ENCODE measurements at places on chromosomes 11 and 22.

DNA sequence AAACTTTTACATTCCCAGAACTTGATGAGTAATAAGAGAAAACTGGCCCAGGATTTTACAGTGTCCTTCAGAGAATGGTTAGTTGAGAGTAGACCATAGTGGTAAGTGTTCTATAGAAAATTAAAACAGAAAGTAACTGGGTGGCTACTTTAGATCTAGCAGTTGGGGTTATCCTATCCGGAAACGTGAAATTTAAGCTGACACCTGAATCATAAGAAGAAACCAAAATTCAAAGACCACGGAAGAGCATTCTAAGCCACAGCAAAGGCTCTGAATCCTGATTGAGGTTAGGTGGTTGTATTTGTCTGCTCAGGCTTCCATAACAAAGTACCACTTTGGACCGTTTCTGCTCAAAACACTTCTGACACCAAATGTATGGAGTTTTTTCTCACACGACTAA, 34.0 kb downstream of the TTC17 start:
- DNase-seq: no peak

DNA sequence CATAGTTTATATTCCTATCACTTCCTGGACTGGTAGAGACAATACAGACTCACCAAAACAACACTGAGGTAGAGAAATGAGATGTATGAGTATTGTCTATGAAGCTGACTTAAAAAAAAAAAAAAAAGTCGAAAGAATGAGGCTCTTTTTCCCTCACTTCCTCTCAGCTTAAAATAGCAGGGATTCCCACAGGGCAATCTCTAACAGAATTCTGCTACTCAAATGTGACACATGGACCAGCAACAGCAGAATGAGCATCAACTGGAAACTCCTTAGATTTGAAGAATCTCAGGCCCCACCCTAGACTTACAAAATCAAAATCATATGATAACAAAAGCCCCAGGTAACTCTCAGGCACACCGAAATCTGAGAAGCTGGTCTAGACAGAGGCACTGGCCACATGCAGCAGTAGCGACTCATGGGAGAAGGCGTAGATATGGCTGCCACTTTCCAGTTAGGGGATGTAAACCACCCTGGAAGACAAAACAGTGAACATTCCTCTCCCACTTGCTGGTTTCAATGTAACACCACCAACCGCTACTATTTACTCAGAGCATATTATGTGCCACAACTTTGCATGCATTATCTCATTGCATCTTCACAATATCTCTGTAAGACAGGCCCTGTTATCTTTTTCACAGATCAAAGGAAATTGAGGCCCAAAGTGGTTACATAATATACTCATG, 128.0 kb downstream of the RBFOX2 start:
- DNase-seq: no peak

DNA sequence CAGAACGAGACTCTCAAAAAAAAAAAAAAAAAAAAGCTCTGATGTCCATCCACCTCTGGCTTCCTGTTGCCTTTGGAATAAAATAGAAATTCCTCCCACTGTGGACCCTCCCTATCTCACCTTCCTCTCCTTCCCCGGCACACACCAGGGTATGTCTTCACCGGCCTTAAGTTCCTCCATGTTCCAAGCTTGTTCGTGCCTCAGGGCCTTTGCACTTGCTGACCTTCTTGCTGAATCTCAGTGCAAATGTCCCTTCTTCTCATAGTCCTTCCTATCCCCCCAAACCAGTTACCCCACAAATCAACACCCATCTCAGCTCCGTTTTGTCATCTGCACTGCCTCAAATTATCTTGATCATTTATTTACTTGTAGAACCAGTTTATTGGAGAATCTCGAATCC, 20.6 kb downstream of the IFT27 start:
- no peak for DNase-seq

DNA sequence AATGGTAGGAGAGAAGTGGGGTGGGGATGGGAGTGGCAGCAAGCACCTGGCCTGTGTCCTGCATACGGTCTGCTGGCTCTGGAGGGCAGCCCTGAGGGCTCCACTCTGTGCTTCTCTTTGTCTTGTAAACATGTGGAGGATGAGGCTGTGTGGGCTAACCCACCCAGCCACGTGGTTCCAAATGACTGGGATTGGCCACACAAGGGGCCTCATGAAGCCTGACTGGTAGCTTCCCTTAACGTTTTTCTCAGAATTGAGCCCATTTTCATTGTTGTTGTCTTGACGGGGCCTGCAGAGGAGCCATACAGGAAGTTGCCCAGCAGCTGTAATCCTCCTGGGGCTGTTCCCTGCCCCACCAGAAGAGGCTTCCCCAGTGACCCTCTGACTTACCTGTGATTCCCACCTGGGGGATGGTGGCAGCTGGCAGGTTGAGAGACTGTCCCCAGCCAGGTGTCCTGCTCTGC, 18.0 kb downstream of the DERL3 start:
- DNase-seq: no peak

DNA sequence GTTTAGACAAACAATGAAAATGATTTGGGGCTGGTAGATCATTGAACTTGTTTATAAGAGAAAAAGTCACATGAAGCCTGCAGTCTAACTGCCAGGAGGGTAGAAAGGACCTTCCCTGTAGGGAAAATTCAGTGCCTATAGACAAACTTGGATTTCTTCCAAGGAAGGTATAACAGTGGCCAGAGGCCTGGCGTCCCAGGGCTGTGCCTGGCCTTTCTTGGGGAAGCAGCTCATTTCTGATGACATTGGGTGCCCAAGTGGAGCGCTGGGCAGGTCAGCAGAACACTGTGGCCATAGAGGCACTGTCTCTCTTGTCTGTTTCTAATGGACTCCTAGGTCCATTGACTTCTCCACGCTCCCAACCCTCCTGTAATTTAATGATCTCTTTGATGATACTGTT, 6.6 kb upstream of the FXYD6 start:
- no peak for DNase-seq

- no peak for DNase-seq
Observed at GRCh38 chr11:72369743-72370142, 64.6 kb downstream of the CLPB start.

- DNase-seq: no peak
Observed at GRCh38 chr11:10225553-10225952, 68.5 kb downstream of the SBF2 start.

GRCh38 chr11:42055606-42056005, 596.2 kb upstream of the LRRC4C start:
- no peak for DNase-seq

GRCh38 chr11:60314635-60315321, 12.3 kb upstream of the MS4A6E start:
- no peak for DNase-seq

DNA sequence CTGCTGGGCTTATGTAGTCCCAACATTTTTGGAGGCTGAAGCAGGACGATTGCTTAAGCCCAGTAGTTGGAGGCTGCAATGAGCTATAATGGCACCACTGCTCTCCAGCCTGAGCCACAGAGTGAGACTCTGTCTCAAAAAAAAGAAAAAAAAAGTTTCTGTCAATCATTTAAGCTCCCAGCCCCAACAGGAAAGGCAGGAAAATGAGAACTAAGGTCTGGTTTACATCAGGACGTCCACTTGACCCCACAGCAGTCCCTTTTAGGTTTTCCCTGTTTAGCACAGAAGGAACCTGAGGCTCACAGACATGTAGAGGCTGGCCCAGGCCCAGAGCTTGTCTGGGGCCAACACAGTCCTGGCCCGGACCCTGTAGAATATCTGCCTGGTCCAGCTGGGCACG, 9.2 kb upstream of the TTLL1 start:
- DNase-seq: no peak

- DNase-seq: no peak
Observed at GRCh38 chr22:29030618-29031226, 30.9 kb downstream of the C22orf31 start.

DNA sequence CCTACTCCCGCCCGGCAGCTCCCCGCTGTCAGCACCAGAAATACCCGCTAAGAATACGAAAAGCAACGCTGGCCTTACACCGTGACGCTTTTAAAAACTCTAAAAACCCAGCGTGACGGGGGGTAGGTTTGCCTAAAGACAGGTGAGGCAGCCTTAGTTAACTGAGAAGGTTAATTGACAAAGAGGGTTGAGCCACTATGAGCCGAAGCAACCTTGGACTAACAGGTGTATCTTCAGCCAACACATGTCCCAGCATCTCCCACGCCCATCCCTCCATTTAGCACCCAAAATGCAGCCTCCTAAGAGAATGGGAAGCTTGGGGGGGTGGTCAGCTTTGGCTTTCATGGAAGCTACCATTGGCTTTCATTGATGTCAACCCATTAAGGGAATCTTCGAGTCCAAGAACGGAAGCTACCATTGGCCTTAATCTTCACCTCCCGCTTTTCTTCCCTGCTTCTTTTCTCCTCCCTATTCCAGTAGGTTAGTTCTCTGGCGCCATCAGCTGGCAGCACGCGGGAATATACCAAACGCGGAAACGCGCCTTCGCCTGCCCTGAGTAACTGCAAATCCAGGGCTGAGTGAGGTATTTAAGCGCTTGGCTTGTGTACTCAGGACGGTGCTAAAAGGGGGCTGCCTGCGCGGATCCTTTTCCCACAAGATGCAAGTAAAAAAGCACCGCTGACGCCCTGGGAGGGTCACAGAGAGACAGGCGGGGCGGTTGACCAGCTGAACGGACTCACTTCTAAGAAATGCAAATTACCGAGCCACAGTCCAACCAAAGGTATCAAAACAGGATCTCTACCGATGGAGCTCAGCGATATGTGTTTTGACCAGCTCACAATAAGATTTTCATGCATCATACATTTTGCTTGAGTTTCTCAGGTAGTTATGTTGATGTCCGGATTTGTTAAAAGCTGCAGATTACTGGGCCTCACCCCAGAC, 38.5 kb upstream of the GLYATL1 start:
- DNase-seq: no peak

GRCh38 chr11:118886681-118887111, 3.0 kb downstream of the CXCR5 start:
- DNase-seq: no peak

- no peak for DNase-seq
Observed at GRCh38 chr11:1450949-1451710, 35.4 kb downstream of the MOB2 start.

GRCh38 chr11:107621081-107621480, 30.1 kb downstream of the ELMOD1 start:
- no peak for DNase-seq

DNA sequence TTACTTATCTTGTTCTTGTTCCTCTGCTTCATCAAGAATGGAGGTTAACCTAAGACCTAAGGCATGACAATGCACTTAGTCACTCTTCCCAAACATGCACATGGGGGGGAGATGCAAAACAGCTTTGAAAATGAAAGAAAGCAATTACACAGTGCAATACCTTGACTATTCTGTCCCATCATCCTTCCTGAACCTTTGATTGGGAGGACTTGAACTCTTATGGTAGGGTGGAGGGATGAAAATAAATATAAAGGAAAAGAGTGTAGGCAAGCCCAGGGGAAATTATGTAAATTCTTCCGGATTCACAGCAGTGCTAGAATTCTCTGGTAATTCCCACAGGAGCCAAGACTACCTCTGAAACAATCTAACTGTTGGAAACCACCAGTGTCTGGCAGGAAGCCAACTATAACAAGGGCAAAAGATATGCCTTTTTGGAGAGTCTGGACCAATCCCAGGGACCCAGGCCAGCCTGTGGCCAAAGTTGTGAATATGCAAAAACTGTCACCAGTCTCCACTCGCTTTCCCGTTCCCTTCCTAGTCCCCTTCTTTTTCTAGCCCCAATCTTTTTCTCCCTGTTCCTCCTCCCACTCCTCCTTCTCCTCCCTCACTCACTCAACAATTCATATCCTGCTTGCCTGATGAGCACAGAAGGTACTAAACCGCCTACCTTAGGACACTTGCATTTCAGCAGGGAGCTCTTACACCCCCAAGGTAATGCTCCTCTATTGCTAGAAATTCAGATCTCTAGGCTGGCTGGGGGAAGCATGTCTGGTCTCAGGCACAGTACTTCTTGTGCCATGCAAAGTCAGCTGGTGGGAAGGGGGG, 2.5 kb upstream of the RCN1 start:
- DNase-seq: no peak

DNA sequence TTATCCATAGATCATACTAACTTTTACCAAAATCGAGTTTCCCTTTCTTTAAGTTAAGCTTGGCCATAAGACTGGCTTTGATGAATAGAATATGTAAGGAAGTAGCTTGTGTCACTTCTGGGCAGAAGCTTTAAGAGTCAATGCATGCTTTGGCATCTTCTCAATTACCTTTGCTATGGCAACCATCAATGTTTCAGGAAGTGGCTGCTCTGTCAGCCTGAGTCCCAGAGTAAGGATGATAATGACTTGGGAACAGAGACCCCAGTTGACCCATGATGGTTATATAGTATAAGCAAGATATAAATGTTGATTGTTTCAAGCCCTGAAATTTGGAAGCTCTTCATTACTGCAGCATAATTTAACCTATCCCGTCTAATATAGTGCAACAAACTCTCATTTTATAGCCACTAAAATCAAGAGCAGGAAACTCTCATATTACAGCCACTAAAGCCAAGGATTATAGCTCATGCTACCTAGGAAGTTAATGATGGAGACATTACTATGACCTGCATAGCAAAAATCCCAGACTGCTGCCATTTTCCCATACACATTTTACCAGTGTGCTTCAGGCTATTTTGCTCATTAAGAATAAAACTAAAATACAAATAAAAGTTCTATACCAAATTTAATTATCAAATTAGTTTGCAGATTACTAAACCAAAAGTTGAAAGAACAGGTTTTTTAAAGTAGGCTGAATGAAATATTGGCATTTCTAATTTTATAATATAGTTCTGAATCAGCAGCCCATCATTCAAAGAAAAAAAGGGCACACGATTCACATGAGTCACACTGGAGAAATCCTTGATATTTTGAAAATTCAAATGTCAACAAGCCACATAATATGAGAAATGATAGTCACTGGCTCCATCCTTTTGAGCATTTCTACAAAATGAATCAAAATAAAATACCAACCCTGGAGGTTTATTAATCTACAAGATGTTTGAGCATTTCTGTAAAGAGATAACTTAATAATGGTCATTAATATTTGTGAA, 23.8 kb downstream of the FSHB start:
- no peak for DNase-seq

- no peak for DNase-seq
Observed at GRCh38 chr11:102109896-102110760, at the start of gene YAP1. Gene YAP1 (plus strand): TSS chr11:102110447. CDS start chr11:102110849, 402 bp downstream.

DNA sequence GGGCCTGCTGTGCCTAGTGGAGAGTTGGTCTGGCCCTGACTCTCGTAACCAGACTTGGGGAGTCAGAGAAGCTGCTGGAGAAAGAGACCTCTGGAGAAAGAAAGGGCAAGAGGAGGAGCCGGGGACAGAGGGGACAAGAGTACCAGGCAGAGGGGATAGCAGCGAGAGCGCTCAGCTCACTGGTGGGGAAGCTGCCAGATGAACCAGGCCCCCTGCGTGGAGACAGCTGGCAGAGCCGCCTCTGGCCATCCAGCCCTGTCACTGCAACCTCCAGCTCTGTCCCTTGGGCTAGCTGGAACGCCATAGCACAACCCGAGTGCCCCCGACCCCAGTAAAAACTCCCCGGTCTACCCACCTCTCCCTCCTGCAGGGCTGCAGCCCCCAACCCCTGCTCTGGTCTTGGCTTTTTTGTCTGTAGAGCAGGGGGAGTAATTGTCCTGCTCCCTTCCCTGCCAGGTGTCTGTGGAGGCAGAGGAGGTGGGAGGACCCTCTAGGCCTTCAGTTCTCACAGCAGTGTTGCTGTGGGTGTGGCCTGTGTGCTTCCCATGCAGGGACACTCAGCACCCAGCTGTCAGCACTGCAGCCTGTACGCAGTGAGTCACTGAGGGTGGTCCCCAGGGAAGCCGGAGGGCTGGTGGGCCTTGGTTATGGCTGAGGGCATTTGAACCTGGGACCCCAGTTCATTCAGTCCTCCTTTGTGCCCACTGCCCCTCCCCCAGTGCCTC, 4.8 kb upstream of the SUN2 start:
- DNase-seq: no peak

- no peak for DNase-seq
Observed at GRCh38 chr11:12397931-12398334, 20.6 kb downstream of the PARVA start.

GRCh38 chr11:19105011-19105410, 12.0 kb upstream of the ZDHHC13 start:
- no peak for DNase-seq

All from hematopoietic multipotent progenitor cell treated with erythropoietin and hydrocortisone succinate and interleukin-3 and kit ligand, for 17 days (in vitro differentiated cells).